ENCODE measurements at places on chromosomes 16 and 17.
A peak's percentile ranks its signal among the peaks of the same experiment; 100 is the strongest.

DNA sequence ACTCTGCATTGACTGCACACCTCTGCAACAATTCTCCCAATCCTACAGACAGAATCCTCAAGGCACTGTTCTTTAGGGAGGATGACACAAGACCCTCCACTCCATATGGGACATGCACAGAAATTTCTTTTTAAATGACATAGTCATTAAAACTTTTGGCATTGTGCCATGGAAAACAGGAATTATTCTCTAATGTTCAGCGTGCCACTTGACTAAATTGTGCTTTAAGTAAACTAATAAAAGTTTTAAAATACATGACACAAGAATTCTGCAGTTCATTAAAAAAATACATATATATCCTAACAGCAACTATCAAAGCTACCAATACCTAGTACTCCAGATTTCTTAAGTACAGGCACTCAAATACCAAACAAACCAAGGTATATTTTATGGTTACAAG, 16.0 kb downstream of the CEP112 start:
- no peak for DNase-seq

- DNase-seq, result no peak
These were observed 15.1 kb downstream of the GSDMB start for GRCh38 chr17:39903158-39903884.

DNA sequence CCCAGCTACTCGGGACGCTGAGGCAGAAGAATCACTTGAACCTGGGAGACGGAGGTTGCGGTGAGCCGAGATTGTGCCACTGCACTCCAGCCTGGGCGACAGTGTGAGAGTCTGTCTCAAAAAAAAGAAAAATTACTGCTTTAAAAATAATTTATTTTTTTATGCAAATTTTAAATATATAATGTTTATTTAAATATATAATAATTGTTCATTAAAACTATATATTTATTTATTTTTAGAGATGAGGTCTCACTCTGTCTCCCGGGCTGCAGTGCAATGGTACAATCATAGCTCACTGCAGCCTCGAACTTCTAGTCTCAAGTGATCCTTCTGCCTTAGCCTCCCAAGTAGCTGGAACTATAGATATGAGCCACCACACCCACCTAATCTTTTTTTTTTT, 15.2 kb upstream of the DBNDD1 start:
- DNase-seq, result no peak

DNA sequence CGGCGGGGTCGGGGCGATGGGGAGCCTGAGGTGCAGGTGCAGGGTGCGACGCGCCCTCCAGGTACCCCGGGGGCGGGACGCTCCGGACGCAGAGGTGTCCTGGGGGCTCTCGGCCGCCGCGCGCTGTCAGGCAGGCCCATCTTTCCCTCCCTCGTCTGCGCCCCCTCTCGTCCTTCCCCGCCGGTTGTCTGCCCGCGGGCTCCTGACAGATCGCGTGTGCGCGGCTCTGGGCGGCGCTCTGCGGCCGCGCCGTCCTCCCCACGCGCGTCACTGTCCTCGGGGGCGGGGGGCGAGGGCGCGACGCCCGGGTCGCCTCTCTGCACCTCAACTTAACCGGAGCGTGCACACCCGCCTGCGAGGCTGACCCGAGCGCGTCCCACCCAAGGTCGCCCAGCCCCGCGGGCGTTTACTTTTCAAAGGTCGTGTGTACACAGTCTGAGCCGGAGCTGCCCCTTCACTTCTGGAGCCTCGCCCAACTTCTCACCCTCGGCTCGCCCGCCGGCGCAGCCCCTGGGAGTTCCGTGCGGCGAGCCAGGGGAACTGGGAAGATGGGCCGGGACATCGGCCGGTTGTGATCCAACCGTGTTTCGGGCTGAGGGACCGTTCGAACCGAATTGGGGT, 512 bp downstream of the AKAP1 start:
- peak; percentile 91 for DNase-seq

GRCh38 chr17:62822080-62822904, 14.2 kb upstream of the MARCHF10 start:
- DNase-seq, result peak; percentile 35
